ENCODE measurements at places on chromosomes 7 and 10.

- DNase-seq = no peak
These were observed 170.8 kb upstream of the HABP2 start for GRCh38 chr10:113381981-113382509.

GRCh38 chr7:106980358-106980685, 64.2 kb upstream of the PRKAR2B start:
- no peak for DNase-seq

GRCh38 chr10:59513558-59513957, 151.2 kb upstream of the FAM13C start:
- DNase-seq = no peak

DNA sequence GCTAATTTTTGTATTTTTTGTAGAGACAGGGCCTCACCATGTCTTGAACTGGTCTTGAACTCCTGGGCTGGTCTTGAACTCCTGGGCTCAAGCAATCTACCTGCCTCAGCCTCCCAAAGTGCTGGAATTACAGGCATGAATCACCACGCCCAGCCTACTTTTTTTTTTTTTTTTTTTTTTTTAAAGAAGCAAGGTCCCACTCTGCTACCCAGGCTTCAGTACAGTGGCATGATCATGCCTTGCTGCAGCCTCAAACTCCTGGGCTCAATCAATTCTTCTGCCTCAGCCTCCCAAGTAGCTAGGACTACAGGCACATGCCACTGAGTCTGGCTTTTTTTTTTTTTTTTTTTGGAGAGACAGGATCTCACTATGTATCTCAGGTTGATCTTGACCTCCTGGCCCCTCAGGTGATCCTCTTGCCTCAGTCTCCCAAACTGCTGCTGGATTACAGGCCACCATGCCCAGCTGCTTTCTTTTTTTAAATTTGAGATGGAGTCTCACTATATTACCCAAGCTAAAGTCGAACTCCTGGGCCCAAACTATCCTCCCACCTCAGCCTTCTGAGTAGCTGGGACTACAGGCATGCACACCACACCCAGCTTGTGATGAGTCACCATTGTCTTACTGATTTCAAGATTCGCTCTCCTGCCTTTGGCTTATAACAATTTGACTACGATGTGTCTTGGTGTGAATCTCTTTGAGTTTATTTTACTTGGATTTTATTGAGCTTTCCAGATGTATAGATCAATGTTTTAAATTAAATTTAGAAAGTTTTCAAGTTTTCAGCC, 9.0 kb downstream of the RPEL1 start:
- no peak for DNase-seq

DNA sequence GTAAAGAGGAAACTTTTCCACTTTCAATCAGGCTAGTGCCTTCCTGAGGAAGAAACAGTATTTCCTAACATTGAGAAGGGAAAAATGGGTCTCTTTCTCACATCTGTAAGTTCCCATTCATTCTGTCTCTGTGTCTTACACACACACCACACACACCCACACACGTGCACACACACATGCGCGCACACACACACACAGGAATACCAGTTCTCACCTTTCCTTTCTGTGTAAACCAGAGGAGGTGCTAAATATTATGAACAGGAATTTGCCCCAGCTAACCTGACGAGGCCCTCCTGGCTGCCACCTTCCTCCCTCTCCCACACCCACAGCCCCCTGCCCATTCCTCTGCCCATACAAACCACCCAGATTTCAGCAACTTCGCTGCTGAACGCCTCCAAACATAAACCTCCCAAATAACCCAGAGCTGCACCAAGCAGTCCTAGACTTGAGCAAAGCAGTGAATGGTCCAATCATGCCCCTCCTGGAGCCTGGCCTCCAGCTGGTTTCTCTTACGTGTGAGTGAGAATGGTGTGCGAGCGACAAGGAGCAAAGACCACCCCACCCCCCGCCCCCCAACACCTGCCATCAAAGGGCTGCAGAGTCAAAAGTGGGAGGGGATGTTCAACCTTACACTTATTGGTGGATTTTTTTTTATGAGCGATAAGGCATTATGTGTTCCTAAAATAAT, 190.5 kb downstream of the HECW1 start:
- DNase-seq = no peak

- no peak for DNase-seq
These were observed 237.7 kb upstream of the PLXDC2 start for GRCh38 chr10:19578571-19578970.

DNA sequence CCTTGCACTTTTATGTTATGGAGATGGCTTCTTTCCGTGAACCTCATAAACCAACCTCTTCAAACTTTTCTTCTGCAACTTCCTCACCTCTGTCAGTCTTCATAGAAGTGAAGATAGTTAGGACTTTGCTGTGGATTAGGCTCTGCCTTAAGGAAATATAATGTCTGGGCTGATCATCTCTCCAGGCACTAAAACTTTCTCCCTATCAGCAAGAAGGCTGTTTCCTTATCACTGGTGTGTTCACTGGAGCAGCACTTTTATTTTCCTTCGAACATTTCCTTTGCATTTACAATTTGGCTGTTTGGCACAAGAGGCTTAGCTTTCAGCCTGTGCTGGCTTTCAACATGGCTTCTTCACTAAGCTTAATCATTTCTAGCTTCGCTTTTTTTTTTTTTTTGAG, 52.8 kb downstream of the ESYT2 start:
- DNase-seq = no peak

GRCh38 chr7:137742051-137742450, 104.7 kb downstream of the DGKI start:
- DNase-seq = no peak

GRCh38 chr7:27179503-27180430, 5.3 kb downstream of the HOXA11 start:
- DNase-seq = peak; percentile 38

GRCh38 chr10:124699471-124700292, 44.5 kb downstream of the FAM53B start:
- DNase-seq = no peak

DNA sequence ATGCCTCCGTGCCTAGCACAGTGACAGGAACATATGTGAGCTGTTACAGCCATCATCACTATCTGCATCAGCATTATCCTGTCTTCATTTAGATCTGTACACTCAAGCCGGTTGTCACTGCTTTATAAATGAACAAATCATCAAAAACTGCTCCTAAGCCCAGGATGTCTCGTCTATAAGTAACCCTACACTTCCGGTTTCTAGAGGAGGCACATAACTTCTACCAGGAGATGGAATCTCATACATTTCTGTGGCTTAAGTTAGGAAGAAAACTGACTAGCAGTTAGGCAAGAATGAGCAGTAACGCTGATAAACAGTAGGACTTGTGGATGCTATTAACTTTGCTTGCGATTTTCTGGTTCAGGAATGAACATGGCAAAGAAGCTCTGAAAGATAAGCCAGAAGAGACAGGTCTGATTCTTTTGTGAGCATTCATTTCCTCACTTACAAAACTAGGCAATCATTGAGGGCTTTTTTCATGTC, 1199.2 kb downstream of the SORCS3 start:
- no peak for DNase-seq

DNA sequence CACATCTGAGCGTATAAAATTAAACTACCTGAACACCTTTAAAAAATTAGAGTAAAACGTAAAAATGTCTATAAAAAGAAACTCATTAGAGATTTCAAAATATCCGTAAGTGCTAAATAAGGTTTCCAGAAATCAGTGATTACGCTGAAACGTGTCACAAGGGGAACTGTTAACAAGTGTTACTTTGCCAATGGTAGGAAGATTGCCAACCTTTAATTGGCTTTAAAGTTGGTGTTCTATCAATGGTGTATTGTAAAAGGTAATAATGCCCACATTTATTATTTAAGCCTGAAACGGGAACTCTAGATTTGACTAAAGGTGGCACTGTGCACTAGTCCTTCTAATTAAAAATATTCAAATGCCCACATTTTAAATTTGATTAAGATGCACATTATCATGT, 37.8 kb upstream of the HIBADH start:
- no peak for DNase-seq

DNA sequence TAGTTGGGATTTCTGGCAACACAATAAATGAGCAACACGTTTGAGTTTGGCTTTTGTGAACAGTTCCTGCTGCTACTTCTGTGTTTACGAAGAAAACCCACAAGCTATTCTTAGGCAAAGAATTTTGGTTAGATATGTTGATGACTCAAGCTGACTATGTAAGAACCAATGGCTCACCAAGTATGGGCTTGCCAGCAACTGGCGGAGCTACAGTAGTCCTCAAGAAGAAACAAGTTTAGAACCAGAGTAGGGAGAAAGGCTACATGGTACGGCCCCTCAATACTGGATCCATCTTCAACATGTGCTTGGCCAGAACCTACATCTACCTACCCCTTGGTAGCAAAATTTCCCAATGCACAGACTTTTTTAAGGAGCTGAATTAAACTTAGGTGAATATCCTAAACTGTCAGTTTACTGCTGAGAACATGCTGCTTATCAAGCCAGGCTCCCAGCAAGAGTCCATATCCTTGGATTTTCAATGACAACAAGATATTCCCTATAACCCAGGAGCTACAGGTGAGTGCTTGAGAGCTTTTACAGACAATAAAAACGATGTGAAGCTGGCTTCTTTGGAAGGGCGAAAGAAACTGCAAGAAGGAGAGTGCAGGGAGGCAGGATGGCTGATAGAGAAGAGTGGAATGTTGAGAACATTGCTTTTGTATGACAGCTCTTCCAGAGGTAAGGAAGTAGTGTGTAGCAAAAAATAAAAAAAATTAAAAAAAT, 74.3 kb upstream of the ASAH2 start:
- no peak for DNase-seq

- DNase-seq = no peak
These were observed 283.6 kb downstream of the ADRA2A start for GRCh38 chr10:111360260-111360925.

GRCh38 chr10:72261784-72262404, 11.8 kb upstream of the DDIT4 start:
- DNase-seq = no peak

DNA sequence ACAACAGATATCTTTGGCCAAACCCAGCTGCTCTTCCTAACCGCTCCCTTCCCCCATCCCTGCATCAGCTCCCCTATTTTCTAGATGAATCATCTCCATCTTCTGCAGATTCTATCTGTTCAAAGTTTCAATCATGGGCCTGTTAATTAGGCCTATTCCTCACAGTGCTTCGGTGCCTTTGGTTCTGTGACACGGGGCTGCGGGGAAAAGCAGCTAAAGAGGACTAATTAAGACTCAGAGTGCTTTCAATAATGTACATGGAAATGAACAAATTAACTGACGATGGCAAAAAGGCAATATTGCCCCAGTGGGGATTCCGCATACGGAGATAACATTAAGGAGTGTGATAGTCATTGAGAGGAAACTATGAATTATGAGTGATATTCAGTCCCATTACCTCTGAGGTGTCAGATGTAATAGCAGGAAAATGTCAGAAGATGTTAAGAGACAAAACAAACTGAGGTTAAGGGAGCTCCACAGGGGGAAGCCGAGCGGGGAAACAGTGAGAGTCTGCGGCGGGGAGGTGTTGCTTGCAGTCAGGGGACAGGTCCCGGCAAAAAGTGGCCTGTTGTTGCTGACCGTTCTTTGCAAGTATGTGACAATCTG, 716.9 kb downstream of the TYW1 start:
- no peak for DNase-seq

- DNase-seq = no peak
These were observed 292.0 kb downstream of the PHTF2 start for GRCh38 chr7:78090616-78091015.

DNA sequence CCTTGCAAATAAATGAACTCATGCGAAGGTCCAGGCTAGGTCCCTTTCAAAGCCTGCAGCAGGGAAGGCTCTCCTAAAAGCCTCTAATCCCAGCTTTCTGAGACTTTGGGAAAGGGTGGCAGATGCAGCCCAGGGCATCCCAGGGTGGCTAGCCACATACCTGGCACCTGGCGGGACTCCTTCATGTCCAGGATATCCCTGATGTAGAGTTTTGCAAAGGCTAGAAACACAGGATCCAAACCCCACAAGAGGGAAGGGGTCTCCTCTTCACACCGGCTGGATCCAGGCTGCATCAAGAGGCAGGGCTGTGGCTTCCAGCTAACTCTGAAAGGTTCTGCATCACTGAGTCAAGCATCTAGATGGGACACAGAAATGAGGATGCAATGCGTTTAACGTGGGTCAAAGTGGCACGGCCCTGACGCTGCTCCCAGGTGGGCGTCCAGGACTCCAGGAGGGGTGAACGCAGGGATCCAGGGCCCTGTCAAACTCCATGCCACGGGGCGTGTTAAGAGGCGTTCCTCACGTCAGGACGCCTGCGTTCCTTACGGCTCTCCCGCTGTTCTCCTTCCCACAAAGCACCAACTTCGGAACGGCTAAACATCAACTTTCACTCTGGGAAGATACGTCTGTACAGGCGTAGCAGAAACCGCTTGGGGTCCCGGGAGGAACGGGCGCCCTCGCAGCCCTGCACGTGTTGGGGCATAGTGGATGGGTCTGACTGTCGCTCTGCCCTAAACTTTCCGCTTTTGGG, 507 bp downstream of the STN1 start:
- no peak for DNase-seq

GRCh38 chr7:14861456-14861855, 41.1 kb downstream of the DGKB start:
- no peak for DNase-seq

DNA sequence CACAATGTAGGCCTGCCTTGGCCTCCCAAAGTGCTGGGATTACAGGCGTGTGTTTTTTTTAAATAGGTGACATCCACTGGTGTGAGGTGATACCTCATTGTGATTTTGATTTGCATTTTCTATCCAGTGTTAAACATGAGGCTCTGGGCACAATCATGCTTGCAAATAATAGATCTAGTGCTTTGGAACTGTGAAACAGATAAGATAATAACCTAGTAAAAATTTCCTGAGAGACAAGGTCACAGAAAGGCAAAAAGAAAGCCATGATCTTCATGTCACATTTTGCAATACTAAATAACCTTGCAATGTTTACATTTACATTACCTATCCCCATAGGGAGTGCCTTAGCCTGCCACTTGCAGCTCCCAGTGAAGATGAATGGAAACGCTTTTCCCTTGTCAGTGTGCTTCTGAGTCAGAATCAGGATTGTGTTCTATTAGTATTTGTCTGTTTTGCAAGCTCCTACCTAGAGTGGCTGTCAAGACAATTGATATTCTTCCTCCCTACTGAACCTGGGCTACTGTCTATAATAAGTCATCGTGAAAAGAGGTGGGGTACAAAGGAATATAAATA, 256.5 kb downstream of the PHTF2 start:
- no peak for DNase-seq

GRCh38 chr10:50607356-50607925, 16.3 kb downstream of the SGMS1 start:
- DNase-seq = no peak

DNA sequence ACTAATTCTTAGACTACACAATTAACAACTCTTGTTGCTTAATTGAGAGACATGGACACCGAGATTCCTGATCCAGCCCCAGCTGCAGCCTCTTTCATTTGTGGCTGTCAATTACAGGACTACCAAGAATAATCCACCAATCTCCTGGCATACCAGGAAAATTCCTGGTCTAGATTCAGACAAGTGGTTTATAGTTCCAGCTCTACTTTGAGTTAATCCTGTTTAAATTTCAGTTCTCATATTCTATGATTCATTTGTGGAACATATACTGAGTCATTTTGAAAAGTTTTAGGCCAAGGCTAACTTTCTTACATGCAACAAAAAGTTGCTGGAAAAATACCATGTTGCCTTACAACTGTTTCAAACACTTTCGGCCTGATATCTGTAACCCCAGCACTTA, 253.5 kb downstream of the MAGI2 start:
- DNase-seq = no peak

All from stimulated activated CD8-positive, alpha-beta memory T cell treated with anti-CD3 and anti-CD28 coated beads, Interleukin-4, amount 100 ng/mL, for 24 hours (primary cell).